ENCODE measurements at places on chromosomes 6 and 20.

DNA sequence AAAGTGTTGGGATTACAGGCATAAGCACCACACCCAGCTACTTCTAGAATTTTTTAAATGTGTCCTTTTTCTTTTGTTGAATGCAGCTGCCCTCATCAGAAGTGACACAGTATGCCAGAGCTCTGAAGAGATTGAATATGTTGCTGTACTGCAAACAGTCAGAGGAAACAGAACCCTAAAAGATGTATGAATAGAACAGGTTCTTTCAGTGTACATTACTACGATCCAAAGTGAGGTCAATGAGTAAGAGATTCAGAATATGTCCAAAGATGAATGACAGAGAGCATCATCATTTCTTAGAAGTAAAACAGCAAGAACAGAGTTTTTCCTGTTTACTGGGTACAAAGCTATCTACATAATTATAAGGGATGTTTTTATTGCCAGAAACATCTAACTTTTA is 268.5 kb downstream of the NRN1 start:
- no peak for DNase-seq

DNA sequence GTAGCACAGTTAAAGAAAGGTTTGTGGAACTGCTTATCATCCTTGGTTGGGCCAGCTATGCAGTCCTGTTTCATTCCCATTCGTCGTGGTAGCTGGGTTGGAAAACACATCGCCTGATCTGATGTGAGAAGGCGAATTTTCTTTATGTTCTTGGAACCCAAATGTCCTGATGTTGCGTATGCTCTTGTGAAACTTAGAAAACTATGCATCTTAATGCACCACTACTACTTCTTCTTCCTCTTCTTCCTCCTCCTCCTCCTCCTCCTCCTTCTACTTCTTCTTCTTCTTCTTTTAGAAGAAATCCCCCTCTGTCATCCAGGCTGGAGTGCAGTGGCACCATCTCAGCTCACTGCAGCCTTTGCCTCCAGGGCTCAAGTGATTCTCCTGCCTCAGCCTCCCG is 381.6 kb downstream of the UTRN start:
- no peak for DNase-seq

- no peak for DNase-seq
Measured at GRCh38 chr20:22687676-22688349, 103.4 kb upstream of the FOXA2 start.

- no peak for DNase-seq
Measured at GRCh38 chr6:116405138-116405537, 34.4 kb downstream of the DSE start.

- no peak for DNase-seq
Measured at GRCh38 chr20:57129303-57129702, 137.1 kb downstream of the BMP7 start.

GRCh38 chr6:43120944-43121913 is 45.1 kb downstream of the PTK7 start:
- no peak for DNase-seq

DNA sequence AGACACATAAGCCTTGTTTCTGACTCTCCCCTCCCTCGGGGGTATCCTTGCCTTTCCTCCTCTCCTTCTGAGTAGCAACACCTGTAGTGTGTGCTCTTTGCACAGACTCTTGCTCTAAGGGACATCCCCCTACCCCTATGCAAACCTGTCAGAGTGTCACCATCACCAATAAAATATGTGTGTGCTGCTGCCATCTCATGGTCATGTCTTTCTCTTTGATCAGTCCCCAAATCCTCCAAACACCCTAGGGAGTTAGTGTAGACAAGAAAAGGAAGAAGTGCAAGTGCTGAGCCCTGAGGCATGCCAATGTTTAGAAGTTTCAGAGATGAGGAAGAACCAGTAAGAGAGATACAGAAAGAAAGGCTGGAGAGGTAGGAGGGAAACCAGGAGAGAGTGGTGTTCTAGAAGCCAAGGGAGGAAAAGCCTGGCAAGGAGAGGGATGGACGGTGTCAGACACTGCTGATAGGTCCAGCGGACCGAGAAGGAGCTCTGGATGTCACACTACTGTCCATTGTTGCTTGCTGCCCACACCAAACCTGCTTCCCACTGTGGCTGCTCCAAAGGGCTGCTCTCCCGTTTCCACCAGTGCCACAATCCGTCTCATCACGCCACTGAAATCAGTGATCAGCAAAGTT is 16.4 kb downstream of the TRMT6 start:
- DNase-seq = no peak

- no peak for DNase-seq
Measured at GRCh38 chr6:134740027-134740373, 209.9 kb downstream of the ALDH8A1 start.

DNA sequence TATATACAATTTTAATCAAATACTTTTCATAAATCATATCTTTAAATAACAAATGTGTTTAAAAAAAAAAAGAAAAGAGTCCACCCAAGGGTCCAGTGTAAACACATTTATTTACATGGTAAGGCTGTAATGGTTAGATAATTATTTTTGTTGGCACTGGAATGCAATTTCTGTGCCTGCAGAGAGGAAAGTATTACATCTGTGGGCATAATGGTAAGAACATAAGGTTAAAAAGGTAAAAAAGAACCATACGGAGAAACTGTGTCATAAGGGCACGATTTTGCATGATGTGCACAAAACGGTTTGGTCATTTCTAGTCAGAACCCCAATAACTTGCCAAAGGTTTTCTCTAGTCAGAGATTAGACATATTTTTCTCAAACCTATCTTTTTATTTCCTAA is 54.3 kb downstream of the RWDD2A start:
- no peak for DNase-seq

DNA sequence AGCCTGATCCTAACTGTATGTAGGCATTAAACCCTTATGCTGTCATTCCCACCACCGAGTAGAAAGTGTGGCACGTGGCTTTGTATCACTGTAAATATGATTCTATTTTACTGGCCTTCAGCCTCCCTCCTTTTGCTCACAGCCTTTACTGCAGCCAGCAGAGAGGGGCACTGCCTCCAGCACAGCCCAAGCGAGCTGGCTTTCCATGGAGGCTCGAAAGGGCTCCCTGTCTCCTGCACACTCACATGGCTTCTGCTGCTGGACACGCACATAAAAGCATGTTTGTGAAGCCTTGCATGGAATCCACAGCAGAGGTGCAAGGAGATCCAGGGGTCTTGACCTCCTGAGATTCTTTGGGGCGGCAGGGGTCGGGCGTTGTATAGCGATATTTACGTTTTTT is 51.3 kb downstream of the RNASET2 start:
- no peak for DNase-seq

DNA sequence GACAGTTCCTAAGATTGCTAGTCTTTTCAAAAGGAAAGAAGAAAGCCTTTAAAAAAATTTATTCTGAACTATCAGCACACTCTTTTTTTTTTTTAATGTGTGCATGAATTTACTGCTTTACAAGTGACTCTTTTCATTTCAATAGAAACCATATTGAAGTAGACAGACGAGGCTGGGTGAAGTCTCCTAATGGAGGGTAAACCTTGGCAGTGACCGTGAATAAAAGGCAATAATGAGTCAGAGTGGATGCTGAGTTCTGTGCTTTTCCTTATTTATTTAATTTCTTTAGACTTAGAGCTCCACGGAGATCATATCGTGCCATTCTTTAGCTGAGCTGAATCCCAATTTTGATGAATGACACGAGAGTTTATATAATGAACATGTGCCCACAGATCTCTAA is 196.9 kb downstream of the PRL start:
- no peak for DNase-seq

- no peak for DNase-seq
Measured at GRCh38 chr6:90484903-90485302, 102.0 kb downstream of the MAP3K7 start.

DNA sequence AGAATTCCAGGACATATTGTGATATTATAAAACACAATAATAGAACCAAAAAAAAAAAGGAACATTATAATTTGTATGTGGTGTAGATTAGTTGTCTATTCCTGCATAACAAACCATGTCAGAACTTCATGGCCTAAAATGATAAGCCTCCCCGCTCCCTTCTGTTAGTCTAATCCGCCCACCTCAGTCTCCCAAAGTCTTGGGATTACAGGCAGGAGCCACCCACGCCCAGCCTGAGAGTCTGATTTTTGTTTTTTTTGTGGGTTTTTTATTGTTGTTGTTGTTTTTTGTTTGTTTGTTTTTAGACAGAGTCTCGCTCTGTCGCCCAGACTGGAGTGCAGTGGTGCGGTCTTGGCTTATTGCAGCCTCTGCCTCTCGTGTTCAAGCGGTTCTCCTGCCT is 61.1 kb upstream of the C20orf144 start:
- DNase-seq = no peak

GRCh38 chr6:7145885-7146828 is 38.4 kb downstream of the RREB1 start:
- DNase-seq = no peak

DNA sequence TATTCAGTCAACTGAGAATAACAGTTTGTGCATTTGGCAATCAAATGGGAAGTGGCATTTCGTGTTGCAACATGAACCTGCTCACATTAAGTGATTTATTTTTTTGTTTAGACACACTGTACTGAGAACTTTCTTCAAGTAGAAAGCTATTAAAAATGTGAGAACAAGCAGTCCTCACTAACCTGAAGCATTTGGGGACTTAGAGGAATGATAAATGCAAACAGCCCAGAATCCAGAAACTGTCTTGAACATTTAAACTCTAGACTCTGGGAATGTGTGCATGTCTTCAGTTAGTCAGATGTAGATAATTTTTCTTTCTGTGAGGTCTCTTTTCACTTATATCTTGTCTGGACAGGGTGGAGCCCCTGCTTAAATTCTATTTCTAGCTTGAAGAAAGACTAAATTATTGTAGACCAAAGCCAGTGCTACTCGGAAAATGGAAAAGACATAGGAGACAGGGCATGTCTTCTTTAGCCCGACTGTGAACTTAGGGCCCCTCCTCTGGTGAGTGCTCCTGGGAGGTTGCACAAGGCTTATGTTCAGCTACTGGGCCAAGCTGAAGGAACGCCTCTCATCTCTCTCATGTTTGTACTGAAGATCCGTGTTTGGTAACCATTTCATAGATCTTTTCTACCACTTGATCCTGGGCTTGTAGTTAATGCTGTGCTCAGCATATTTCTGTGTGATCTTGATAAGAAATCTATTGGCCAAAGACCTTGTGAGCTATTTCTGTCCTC is 70.1 kb downstream of the SLX4IP start:
- DNase-seq = no peak

GRCh38 chr6:127023001-127023778 is 95.3 kb upstream of the RSPO3 start:
- no peak for DNase-seq

GRCh38 chr20:48143435-48144081 is 358.3 kb upstream of the SULF2 start:
- no peak for DNase-seq

- no peak for DNase-seq
Measured at GRCh38 chr6:163180874-163181541, 233.5 kb upstream of the QKI start.

DNA sequence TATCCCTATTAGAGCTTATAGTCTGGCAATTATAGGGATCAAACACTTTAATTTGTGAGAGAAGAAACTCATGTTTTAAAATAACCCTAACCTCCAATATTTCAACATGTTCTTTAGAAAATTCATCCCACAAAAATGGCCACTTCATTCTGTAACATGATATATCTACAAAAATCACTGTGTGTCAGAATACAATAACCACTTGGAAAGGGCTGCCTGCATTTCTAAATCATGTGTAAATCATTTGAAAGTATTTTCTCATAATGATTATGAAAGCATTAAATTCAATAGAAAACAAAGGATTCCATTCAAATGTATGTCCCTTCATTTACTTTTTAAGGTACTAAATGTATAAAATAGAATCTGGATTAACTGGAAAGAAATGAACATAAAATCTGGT is 101.4 kb upstream of the NHSL1 start:
- no peak for DNase-seq

- peak; percentile 8 for DNase-seq
Measured at GRCh38 chr6:1636971-1637871, 27.5 kb downstream of the FOXC1 start.

GRCh38 chr6:30572148-30572547 is 906 bp downstream of the ABCF1 start:
- no peak for DNase-seq

DNA sequence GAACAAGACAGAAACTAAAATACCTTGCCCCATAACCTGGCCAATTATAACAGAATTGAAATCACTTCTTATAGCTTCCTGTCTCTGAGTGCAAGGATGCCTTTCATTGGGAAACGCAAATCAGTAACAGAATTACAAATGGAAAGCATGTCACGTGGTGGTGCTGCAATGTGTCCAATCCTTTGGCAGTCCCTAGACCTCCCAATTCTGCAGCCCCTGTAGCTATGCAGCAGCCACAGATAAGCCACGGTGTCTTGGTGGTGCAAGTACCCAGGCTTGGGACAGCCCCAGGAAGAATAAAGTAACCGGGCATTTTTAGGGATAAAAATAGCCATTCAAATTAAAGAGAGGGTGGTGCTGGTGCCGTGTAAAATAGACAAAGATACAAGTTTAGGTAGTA is 134.6 kb upstream of the CCN2 start:
- no peak for DNase-seq

DNA sequence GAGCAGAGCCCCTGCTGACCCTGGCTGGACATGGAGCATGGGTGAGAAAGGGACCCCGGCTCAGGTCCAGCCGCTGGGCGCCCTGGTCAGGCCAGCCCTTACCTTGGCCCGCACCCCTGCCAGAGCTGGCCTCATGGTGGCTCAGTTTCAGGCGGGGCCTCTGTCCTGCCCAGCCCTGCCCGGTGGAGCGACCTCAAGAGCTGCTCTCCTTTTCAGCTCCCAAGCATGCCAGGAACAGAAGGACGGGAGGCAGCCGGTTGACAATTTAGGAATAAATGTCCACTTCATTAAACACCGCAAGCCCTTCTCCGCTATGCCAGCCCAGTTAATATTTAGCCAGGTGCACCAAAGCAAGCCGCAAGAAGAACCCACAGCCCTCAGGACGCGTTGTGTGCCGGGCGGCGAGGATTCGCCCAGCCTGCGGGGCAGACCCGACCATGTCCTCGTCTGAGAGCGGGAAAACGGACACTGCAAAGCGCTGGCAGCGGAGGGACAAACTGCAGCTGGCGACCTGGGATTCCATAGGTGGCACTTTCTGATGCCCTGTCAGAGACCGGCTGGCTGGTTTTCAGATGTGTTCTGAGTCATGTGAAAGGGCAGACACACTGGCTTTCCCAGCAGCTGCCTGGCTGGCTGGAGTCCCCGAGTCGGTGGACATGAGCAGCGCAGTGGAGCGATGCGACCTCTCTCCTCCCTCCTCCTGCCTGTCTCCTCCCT is 221.9 kb downstream of the TTLL2 start:
- no peak for DNase-seq

DNA sequence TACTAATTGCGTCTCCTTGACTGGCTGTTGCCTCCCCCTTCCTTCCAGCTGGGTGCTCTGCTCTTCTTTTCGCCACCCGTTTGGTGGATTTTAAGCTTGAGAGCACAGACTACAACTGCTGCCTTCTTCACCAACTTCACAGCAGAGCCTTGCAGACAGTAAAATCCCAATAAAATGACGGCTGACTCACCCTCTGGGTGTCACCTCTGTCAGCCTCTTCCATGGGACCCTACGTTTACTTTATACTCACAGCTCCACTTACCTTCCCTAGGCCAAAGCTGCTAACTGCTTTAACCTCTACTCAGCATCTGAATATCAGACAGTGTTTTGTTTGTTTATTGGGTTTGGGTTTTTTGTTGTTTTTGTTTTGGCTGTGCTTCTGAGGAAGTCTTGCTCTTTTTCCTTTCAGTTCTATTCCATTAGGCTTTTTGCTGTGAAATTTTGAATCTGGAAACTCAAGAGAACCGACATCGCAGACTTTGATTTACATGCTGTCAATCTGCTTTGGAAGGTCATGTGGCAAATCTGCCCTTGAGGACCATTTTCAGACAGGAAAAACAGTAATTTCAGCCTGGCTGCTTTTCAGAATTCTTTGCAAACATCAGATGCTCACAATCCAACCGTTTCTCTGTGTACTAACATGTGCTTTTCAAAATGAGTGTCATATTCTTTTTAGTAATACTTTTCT is 2.4 kb downstream of the AGPAT4 start:
- no peak for DNase-seq
